Body of pancreas (tissue), 4 donors: ENCODE measurements at places on chromosomes 16 and 17.

- DNase-seq: no peak
Measured at GRCh38 chr17:61376931-61377838, 22.5 kb upstream of the TBX2 start.

DNA sequence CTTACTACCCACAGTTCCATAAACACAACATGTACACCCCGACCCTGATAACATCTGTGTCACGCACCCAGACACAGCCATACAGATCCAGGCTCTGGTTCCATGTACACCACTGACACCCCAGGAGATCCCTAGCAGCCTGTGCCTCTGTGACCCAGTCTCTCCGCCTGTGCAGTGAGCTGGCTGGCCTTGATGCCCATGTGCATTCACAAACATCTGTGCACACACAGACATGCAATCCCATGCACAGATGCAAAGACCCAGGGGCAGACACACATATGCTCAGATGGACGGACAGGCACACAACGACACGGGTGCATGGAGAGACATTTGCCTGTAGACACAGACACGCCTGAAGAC, 4.1 kb downstream of the CCDC102A start:
- no peak for DNase-seq

- no peak for DNase-seq
Measured at GRCh38 chr16:405548-406506, 4.1 kb downstream of the DECR2 start.

- no peak for DNase-seq
Measured at GRCh38 chr17:10673312-10673711, 16.2 kb upstream of the MYH3 start.

DNA sequence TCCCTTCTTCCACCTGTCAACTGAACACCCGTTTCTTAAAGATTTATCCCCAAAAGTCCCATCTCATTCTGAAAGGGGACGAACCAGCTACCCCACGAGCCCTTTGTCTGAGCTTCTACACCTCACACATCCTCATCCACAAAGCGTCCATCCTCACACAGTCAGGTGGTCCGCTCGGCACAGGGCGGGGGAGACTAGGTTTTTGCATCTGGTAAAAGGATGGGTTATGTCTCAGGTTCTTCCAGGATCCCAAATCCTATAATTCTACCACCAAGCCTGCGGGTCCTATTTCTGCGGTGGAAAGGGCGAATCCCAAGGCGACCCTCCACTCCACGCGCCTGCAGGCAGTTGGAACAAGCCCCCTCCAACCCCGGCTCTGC, 458 bp downstream of the GFOD2 start:
- DNase-seq: no peak

- no peak for DNase-seq
Measured at GRCh38 chr16:63311313-63311712, 1275.1 kb upstream of the CDH8 start.

DNA sequence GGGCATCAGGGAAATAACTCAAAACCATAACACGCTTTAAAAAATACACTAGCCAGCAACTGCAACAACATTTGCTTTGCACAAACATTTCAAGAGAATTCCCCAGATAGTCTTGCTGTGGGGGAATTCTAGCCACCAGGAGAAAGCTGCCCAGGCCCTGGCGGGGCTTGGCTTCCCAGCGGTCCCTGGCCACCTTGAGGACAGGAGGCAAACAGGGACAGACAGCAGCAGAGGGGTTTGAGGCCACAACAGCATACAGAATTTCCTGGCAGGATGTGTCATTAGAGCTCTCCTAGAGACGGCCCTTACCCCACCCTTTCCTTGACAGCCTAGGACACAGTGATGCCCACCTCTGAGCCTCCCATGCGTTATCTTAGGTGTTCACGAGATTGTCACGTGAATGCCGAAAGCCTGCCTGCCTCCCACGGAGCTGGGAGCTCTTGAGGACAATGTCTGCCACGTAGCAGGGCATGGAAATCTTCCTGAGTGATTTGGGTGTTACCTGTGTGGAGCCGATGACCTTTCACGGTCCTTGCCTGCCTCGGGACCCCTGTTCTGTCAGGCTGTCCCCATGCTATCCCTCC, 114.3 kb downstream of the RBFOX3 start:
- DNase-seq: peak; percentile 5

- DNase-seq: no peak
Measured at GRCh38 chr16:59887856-59888255, 1153.7 kb upstream of the GOT2 start.

DNA sequence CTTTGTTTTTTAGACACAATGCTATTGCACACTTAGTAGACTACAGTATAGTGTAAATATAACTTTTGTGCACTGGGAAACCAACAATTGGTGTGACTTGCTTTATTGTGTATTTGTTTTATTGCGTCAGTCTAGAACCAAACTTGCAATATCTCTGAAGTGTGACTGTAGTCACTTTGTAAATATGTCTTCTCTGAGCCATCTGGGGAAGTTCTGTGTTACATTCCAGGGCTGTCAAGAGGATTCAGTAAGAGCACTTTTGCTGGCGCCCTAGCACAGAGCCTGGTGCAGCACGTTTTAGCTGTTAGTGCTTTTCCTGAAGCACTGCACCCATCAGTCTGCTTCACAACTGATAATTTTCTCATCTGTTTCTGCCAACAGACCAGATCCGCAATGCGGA, 73.2 kb downstream of the NT5M start:
- DNase-seq: no peak

- DNase-seq: no peak
Measured at GRCh38 chr17:45136846-45137560, 1.5 kb downstream of the ACBD4 start.

GRCh38 chr17:4199818-4200402, 56.9 kb downstream of the CYB5D2 start:
- DNase-seq: no peak

GRCh38 chr17:54180950-54181349, 358.2 kb downstream of the KIF2B start:
- no peak for DNase-seq

- DNase-seq: no peak
Measured at GRCh38 chr17:45404870-45405249, 27.8 kb downstream of the ARHGAP27 start.

GRCh38 chr17:82155606-82156005, 57.0 kb downstream of the CCDC57 start:
- no peak for DNase-seq

DNA sequence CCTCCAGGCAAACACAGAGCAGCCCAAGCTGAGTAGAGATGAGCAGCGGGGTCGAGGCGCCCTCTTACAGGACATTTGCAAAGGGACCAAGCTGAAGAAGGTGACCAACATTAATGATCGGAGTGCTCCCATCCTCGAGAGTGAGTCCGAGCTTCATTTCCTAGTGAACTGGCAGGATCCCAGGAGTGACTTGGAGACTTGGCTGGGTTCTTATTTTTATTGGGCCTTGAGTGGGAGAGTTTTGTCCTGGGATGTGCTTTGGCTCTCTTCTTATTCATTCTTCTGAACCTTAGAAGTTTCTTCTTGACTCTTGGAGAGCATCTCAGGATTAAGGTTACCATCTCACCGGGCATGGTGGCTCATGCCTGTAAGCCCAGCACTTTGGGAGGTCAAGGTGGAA, 27.2 kb upstream of the CDC6 start:
- DNase-seq: no peak
